ENCODE measurements at places on chromosomes 11 and 22.
A peak's percentile ranks its signal among the peaks of the same experiment; 100 is the strongest.

DNA sequence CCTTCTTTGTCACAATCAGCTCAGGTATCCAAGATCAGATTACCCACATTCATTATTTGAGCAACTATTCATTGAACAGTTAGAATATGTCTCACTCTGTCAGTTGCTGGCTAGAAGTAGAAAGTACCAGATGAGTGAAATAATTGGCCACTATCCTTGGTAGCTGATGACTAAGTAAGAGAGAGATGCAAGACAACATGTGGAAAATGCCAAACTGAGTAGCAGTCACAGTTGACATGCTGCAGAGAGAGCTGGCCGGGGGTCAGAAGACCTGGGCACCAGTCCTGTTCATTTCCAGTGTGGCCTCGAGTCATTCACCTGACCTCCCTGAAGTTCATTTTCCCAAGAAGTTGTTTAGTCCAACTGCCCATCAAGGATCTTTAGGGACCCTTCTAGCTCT lies 22.5 kb upstream of the SMIM35 start:
- no peak for DNase-seq

- peak; percentile 49 for DNase-seq
Observed at GRCh38 chr22:40922484-40923303, 28.5 kb upstream of the RBX1 start.

GRCh38 chr11:47950396-47950795 lies 30.0 kb upstream of the PTPRJ start:
- no peak for DNase-seq

GRCh38 chr11:120316880-120317688 lies 8.0 kb upstream of the TLCD5 start:
- DNase-seq: no peak

GRCh38 chr11:100794446-100794845 lies 107.4 kb downstream of the ARHGAP42 start:
- no peak for DNase-seq

DNA sequence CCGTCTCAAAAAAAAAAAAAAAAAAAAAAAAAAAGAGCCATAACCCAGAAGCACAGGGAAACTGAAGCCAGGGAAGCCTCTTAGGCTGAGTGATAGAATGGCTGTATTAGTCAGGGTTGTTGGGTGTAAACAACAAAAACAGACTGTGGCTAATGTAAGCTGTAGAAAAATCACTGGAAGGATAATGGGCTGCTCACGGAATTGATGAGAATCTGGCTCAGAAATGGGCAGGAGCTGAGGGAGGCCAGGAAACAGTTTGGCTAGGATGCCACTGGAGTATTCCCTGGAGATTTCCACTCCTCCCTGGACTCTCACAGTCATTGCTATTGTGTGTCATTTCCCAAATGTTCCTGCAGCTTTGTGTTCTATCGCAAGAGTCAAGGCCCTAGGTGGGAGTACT lies 22.4 kb downstream of the SLC22A6 start:
- no peak for DNase-seq

DNA sequence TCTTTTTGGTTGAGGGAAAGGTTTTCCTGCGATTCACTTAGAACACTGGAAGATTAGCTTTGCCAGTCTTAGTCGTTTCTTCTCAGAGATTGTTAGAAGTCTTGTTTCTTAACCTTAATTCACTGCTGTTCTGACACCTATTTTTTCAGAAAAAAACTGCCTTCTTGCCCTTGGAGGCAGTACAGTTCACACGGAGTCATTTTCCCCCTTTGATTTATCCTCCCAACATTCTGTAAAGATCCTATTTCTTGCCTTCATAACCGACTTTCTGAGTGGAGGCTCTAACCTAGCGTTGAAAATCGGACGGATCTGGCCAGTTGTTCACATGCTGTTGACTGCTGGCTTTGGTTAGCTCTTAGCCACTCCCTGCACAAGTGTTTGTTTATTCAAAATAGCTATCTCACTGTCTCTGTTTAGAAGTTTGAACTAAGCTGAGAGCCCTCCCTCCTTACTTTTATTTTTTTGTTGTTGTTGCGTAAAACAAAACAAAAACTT lies 737 bp downstream of the BCL2L13 start:
- peak; percentile 78 for DNase-seq

GRCh38 chr11:109510316-109510715 lies 88.3 kb downstream of the C11orf87 start:
- DNase-seq: no peak

- no peak for DNase-seq
Observed at GRCh38 chr22:47535681-47536080, 773.2 kb downstream of the TBC1D22A start.

GRCh38 chr22:46038516-46039430 lies 61.8 kb upstream of the WNT7B start:
- DNase-seq: no peak

GRCh38 chr11:119749006-119749565 lies 20.1 kb upstream of the NECTIN1 start:
- no peak for DNase-seq

DNA sequence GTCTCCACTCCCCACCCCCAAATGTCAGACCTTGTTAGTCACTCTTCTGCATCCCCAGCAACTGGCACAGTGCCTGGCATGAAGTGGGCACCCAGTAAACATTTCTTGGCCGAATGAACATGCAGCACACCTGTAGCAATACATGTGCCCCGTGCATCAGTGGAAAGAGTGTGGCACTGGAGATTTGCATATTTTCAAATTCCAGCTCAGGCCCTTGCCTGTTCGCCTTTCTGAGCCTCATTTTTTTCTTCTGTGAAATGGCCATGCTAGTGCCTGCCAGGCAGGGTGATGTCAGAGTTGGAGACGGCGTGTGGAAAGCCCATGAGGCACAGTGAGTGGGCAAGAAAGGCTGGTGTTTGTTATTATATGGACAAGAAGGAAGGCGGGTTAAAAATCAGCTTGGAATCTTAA lies 38.7 kb downstream of the CD82 start:
- DNase-seq: no peak

DNA sequence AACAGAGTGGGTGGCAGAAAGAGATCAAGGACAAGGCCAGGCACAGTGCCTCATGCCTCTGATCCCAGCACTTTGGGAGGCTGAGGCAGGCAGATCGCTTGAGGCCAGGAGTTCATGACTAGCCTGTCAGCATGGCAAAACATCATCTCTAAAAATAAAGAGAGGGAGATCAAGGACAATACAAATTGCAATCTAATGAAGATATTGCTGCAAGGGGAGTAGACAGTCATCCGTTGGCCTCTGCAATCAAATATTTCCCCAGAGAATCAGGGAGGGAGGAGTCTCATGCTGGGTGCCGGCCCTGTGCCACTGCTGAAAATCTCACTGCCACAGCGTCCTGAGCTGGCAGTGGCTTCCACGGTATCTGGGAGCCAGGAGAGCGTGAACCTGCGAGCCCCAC lies 19.4 kb upstream of the IL17RA start:
- DNase-seq: no peak

GRCh38 chr11:70335511-70335910 lies 62.8 kb upstream of the CTTN start:
- DNase-seq: no peak

DNA sequence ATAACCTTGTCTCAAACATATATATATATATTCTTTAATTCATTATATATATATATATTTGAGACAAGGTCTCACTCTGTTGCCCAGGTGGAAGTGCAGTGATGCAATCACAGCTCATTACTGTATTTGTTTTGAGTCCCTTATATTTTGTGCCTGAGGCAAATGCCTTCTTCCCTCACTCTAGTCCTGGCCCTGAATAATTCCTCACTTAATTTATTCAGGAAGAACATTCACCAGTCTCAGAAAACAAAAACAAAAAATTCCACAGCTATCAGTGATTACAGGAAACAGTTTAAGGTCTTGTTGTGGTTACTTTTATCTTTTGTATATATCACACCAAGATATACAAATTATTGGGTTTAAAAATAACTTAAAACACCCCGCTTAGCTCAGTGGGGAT lies 155.7 kb downstream of the CWF19L2 start:
- DNase-seq: no peak

DNA sequence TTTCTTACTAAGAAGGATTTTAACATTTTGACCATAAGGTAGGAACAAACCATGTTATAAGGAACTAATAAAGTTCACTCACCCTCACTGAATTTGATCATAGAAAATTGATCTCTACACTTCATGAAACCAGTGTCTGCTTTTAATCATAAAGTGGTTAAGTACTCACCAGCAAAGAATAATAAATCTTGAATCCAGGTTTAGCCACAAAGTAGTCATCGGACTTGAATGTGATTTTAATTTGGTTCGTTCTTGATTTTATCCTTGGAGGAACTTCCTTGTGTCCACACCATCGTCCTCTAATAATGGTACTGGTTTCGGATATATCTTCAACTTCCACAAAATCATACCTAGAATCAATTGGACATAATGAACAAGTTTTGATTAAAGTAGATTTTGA lies 40.5 kb upstream of the DDI1 start:
- no peak for DNase-seq

DNA sequence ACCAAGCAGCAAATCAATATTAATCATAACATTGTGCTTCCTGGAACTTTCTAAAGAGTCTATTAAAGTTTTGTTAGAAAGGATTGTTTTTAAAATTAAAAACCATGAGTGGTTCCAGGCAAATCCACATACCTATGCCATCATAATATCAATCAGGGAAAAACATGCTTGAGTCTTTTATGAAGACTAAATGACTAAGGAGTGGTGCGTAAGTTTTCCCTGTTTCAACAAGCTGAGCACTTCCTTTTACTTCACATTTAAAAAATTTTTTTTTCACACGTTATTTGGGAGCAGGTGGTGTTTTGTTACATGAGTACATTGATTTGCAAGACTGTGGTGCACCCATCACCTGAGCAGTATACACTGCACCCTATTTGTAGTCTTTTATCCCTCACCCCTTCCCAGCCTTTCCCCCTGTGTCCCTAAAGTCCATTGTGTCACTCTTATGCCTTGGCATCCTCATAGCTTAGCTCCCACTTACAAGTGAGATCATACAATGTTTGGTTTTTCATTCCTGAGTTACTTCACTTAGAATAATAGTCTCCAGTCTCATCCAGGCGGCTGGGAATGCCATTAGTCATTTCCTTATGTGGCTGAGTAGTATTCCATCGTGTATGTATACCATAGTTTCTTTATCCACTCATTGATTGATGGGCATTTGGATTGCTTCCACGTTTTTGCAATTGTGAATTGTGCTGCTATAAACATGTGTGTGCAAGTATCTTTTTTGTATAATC lies 1190.3 kb upstream of the RAG2 start:
- no peak for DNase-seq

DNA sequence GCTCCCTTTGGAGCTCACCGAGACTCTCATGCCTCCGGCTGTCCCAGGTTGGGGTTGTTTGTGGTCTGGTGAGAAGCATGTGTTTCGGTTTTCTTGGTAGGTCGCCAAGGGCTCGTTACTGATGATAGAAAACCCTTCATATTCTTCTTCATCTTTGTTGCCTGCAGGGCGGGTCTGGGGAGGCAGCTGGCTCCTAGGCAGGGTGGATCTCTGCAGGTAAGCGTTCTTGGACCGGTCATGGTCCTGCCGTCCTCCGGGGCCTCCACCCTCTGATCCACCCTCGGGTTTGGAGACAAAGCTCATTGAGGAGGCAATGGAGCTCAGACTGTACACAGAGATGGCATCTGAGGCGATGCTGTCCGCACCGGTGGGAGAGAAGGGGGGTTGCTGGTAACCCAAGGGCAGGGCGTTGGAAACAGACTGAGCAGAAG lies 64.3 kb upstream of the PITPNB start:
- no peak for DNase-seq

- peak; percentile 91 for DNase-seq
Observed at GRCh38 chr11:133082841-133083488, 449.3 kb downstream of the OPCML start.

DNA sequence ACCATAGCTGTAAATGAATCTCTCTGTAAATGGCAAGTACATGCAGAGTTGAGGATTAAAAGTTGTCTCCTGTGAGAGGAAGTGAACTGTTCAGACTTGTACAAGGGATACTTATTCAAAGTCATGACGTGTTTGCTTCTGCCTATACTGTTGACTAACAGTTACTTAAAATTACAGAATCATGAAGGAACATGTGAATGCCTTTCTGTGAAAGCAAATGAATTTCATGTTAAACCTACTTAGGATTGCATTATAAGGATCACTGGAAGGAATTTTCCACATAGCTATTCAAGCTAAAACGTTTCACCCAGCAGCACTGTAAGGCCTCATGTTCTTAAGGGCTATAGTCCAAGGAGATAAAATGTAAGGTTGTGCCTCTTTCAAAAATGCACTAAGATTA lies 93.4 kb upstream of the BIRC3 start:
- DNase-seq: no peak

DNA sequence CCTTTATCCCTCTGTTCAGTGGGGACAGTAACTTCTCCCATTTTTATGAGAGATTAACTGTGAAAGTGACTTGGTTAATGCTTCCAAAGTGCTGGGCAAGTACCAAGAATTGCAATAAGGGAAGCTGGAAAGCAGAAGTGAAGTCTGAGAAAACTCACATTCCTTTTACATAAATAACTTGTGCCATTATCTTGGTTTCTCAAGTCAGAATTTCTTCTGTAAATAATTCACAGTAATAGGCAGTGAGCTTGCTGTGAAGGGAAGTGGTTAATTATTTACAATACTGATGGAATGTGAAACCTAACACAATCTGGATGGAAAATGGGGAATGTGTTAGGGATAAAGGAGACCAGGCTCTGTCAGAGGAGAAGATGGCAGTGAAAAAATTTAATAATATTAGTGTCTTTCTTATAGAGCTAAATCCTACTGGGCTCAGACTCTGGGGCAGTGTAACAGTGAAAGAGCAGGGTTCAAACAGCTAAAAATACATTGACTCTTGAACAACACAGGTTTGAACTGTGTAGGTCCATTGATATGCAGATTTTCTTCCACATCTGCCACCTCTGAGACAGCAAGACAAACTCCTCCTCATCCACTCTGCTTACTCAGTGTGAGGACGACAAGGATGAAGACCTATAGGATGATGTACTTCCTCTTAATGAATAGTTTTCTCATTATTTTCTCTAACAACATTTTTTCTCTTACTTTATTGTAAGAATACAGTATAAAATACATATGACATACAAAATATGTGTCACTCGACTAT lies 251.5 kb upstream of the ISX start:
- DNase-seq: no peak

DNA sequence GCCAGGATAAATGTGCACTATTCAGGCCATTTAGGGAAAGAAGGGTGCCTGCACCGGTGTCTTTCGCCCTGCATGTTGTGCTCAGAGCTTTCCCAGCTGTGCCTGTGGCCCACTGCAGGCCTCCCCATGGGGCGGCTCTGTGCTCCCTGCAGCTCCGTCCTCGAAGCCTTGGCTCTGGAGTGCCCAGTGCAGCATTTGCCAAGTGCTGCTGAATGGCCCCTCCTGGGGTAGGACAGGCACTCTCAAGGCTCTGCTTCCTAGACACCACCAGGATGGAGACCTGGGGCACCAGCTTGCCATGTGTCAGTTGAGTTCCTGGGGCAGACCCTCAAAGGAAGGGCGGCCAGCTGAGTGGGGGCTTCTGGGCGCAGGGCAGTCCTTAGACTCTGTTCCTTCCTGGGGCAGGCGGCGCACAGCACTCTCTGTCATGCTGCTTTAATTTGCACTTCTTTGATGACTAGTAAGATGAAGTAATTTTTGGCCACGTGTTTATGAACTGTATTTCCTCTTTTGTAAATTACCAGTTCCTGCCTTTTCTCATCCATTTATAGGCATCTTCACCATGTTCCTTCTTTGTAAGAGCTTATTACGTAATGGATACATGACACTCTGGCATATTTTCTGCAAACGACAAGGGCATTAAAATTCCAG lies 32.1 kb upstream of the GNB1L start:
- no peak for DNase-seq
